Adipose tissue (tissue), 3 donors: ENCODE measurements at places on chromosomes 11 and 22. TPM values are rescaled to one million over a fixed set of nuclear protein-coding genes. Genes with fewer than 3 reads are reported as not detected.

Gene BRSK2
- polyA plus RNA-seq, result 0.82 TPM

Gene OR10AG1
- not detected for polyA plus RNA-seq

Gene KRTAP5-2
- 0.18 TPM for polyA plus RNA-seq

Gene TEX54
- not detected for polyA plus RNA-seq

Gene CCDC87
- polyA plus RNA-seq, result 0.04 TPM

Gene RASGRP2
- 9.8 TPM for polyA plus RNA-seq

Gene SYT7
- polyA plus RNA-seq, result 2.4 TPM

Gene PRAME
- polyA plus RNA-seq, result not detected

Gene GPHA2
- not detected for polyA plus RNA-seq

Gene BIK
- not detected for polyA plus RNA-seq

Gene OR8G1
- polyA plus RNA-seq, result not detected

Gene ZDHHC24
- polyA plus RNA-seq, result 12.2 TPM

Gene TMEM121B
- 0.37 TPM for polyA plus RNA-seq

Gene AIFM3
- polyA plus RNA-seq, result 0.87 TPM

Gene VPREB1
- 0.09 TPM for polyA plus RNA-seq

Gene HBE1
- not detected for polyA plus RNA-seq

Gene INPP5J
- polyA plus RNA-seq, result 1.3 TPM

Gene LYVE1
- polyA plus RNA-seq, result 113 TPM

Gene CRYAB
- 770 TPM for polyA plus RNA-seq

Gene FREY1
- polyA plus RNA-seq, result not detected

Gene CWF19L2
- 2.8 TPM for polyA plus RNA-seq

Gene PKNOX2
- 0.77 TPM for polyA plus RNA-seq

Gene AAMDC
- polyA plus RNA-seq, result 34.5 TPM

Gene TBC1D10A
- polyA plus RNA-seq, result 17.8 TPM

Gene ASPHD2
- 0.22 TPM for polyA plus RNA-seq

Gene GALNT18
- polyA plus RNA-seq, result 9.4 TPM

Gene SAA2
- 60.2 TPM for polyA plus RNA-seq

Gene C11orf16
- polyA plus RNA-seq, result not detected

Gene RIC3
- polyA plus RNA-seq, result 10.3 TPM

Gene CCT8L2
- not detected for polyA plus RNA-seq

Gene ST14
- 3.1 TPM for polyA plus RNA-seq

Gene GP1BB
- polyA plus RNA-seq, result 1.7 TPM
